NCI-H460 (cell line): ENCODE measurements at places on chromosomes 5 and 9. TPM values are rescaled to one million over a fixed set of nuclear protein-coding genes. Genes with fewer than 3 reads are reported as not detected.

ATP6V0E1 gene
- total RNA-seq: 135 and 154 TPM in 2 replicates

OLFM1 gene
- total RNA-seq: 32.0 and 37.9 TPM in 2 replicates

RASEF gene
- total RNA-seq: 1.4 and 1.7 TPM in 2 replicates

DBH gene
- not detected in 2 replicates for total RNA-seq

DNA sequence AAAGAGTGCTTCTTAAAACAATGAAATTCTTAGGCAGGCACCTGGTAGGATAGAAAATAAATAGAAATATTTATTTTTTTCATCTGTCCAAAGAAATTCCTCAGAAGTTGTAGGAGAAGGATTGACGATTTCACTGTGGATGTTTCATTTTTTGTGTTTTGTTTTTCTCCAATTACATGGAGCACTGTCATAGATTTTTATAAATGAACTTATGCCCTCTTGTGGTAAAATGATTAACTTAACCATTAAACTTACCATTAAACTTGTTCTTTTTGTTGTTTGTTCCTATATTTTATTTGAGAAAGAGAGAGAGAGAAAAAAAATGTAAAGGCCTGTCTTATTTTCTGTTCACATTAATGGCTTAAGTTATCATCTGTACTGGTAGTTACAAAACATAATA is 339.2 kb downstream of the PRR16 start:
- DNase-seq: peak; percentile 5

- DNase-seq: no peak
Measured at GRCh38 chr5:94869921-94870320, 251.5 kb downstream of the SLF1 start.

GRCh38 chr9:99801775-99802174 is 19.9 kb upstream of the NR4A3 start:
- DNase-seq: no peak

GRCh38 chr9:77392328-77392727 is 215.0 kb downstream of the VPS13A start:
- no peak for DNase-seq
